ENCODE measurements at places on chromosomes 2 and 18. TPM values are rescaled to one million over a fixed set of nuclear protein-coding genes. Genes with fewer than 3 reads are reported as not detected.

The ATP5F1A gene
- total RNA-seq, result 760 TPM

The OBSL1 gene
- 53.3 TPM for total RNA-seq

The PPP1R7 gene
- 73.8 TPM for total RNA-seq

The GATA6 gene
- 0.89 TPM for total RNA-seq

The WNT6 gene
- total RNA-seq, result 6.5 TPM

The PRSS56 gene
- total RNA-seq, result 1.5 TPM

The FSIP2 gene
- 4.1 TPM for total RNA-seq

The FLACC1 gene
- total RNA-seq, result 5.0 TPM

The ALPG gene
- total RNA-seq, result not detected

The FEV gene
- total RNA-seq, result not detected

The CPO gene
- 0.33 TPM for total RNA-seq

The DGUOK gene
- total RNA-seq, result 30.5 TPM

The TP53I3 gene
- total RNA-seq, result 62.5 TPM

The LYG2 gene
- not detected for total RNA-seq

The NMS gene
- 2.8 TPM for total RNA-seq

The GPR55 gene
- total RNA-seq, result not detected

The NOL4 gene
- 13.7 TPM for total RNA-seq

The ABCB11 gene
- 0.20 TPM for total RNA-seq

The MSTN gene
- total RNA-seq, result 1.2 TPM

The ASB18 gene
- 0.39 TPM for total RNA-seq

The FOXD4L1 gene
- 0.17 TPM for total RNA-seq

The KLHL14 gene
- 10.3 TPM for total RNA-seq

The SH3RF3 gene
- 4.8 TPM for total RNA-seq

The GPR39 gene
- total RNA-seq, result 0.79 TPM

The TEX44 gene
- not detected for total RNA-seq

The PARD6G gene
- 20.3 TPM for total RNA-seq

The THAP4 gene
- 18.5 TPM for total RNA-seq

The NEUROD1 gene
- total RNA-seq, result 0.39 TPM

The SH2D6 gene
- total RNA-seq, result not detected

The LCT gene
- 0.10 TPM for total RNA-seq

The MLPH gene
- total RNA-seq, result 29.3 TPM

The REG3G gene
- not detected for total RNA-seq

The MROH2A gene
- total RNA-seq, result under 0.01 TPM

The CCDC93 gene
- 36.7 TPM for total RNA-seq

All from spinal cord (tissue), 10 donors.